ENCODE measurements at places on chromosomes 2 and 18.
A peak's percentile ranks its signal among the peaks of the same experiment; 100 is the strongest.

DNA sequence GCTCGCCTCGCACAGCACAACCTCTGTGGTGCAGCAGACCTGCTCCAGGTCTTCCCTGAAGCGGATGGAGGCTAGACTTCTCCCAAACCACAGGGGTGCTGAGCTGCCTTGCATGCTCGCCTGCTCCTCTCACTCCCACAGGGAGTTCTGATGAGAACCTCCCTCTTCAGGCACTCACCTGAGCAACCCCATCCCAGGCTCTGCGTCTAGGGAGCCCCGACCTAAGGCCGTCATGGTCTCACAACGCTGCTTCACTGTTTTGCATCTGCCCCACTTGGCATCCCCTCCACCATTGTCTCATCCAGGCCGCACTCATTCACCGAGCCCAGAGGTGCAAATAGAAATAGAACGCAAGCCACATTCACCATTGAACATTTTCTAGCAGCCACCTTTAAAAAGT, 24.6 kb upstream of the MC5R start:
- DNase-seq, result no peak

- DNase-seq, result peak; percentile 44
Measured at GRCh38 chr2:3348767-3349166, 28.9 kb downstream of the EIPR1 start.

GRCh38 chr2:28085201-28085600, 194.7 kb downstream of the BABAM2 start:
- no peak for DNase-seq

DNA sequence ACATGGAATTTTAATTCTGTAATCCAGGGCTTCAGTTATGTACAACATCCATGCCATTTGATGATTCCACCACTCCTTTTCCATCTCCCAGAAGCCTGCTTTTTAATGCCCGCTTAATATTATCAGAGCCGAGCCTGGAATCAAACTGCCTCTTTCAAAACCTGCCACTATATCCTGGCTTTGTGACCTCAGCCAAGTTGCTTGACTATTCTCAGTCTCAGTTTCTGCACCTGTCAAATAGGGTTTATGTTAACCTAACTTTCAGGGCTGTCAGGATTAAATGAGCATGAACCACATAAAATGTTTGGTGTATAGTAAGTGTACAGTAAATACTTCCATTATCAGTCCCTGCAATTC, 108.7 kb downstream of the XRCC5 start:
- DNase-seq, result no peak

DNA sequence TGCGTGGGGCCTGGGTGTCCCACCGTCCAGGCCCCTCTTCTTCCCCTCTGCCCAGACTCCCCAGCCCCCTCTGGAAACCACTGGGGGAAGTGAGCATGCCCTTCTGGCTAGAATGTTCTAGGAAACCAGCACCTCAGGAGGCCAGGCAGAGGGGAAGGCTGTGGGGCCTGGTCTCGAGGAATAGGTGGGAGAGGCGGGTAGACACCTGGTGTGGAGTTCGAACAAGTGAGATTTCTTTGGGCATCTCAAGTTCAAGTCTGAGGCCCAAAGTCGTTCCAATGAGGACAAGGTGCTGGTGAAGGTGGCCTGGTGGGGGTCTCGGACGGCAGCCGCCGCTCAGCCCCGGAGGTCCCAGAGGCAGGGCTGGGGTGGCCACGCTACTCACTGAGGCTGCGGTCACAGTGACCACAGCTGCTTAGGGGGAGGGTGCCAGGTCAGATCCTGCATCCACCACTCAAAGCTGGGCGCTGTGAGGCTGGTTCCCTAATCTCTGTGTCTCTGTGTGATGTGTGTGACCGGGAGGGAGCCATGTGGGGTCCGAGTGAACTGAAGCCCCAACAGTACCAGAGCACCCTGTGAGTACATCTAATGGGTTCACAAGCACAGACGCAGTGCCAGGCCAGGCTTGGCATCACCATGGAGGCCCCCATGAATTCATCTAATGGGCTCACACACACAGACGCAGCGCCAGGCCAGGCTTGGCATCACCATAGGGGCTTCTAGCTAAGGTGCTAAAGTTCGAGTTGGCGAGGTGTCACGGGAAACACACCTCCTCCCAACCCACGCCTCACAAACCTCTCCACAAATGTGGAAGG, 26.5 kb upstream of the PXDN start:
- no peak for DNase-seq

DNA sequence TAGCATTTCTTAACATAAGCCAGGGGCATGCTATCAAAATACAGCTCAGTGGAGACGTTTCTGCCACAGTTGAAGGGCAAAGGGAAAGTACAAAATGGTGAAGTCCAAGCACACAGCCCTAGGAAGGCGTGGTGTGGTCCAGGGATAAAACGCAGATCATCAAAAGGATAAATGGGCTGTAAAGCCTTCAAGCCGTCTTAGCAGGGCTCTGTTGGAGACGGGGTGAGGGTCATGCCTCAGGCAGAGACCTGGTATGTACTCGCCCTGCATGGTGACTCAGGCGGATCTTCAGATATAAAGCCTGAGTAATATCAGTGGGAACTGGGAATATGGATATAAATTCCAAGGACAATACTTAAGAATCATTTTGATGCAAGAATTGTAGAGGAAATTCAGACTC, 61.2 kb downstream of the NGEF start:
- DNase-seq, result no peak

DNA sequence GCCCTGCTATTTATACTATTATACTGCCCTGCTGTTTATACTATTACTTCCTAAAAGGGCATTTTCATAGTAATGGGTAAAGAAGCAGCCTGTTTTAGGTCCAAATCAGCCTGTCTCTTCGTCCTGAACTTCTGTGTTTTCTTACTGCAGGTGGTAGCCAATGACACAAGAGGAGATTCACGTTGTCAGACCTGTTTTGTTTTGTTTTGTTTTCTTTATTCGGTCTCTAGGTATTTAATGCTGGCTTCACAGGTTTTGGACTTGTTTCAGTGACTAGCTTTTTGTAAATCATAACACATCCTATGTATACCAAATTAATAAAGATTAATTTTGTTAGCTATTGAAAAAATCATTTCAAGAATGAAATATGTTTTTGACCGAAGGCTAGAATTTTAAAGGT, 116.4 kb downstream of the MAP3K20 start:
- DNase-seq, result no peak

DNA sequence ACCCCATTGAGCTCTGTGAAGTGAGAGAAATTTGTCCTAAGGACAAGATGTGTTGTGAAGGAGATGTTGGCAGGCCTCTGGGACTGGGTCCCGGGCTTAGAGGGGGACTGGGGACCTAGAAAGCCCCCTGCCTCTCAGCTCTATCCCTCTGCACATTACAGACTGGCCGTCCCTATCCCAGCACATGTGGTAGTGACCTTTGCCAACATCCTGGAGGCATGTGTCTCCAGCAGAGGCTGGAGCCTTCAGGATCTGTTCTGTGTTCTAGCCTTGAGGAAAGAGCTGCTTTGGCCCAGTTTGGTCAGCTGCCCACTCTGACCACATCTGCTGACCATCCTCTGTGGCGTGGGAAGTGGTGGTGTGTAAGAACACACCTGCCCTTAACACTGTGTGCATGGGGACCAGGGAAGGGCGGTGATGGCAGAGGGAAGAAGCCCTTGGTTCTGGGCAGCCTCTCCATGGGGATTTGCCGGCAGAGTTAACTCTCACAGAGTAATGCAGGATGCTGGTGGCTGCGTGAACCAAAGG, 33.4 kb downstream of the NCK2 start:
- no peak for DNase-seq

- DNase-seq, result no peak
Measured at GRCh38 chr2:65686928-65687521, 254.6 kb upstream of the SPRED2 start.

- DNase-seq, result peak; percentile 48
Measured at GRCh38 chr2:44955593-44956392, 14.3 kb downstream of the SIX3 start.

GRCh38 chr2:134304394-134305108, 50.7 kb downstream of the MGAT5 start:
- DNase-seq, result no peak

All from NCI-H1092 (cell line).